SJSA1 (cell line): ENCODE measurements at places on chromosomes 16 and 17. TPM values are rescaled to one million over a fixed set of nuclear protein-coding genes. Genes with fewer than 3 reads are reported as not detected.

- no peak overlapping the region for H3K27ac ChIP-seq
- no peak overlapping the region for H3K4me3 ChIP-seq
- H3K36me3 ChIP-seq: no peaks in the 10 kb centered on the region
- H3K4me1 ChIP-seq: peaks cover 38% of the 10 kb centered on the region
- no peak for DNase-seq
Observed at GRCh38 chr17:75084039-75084660, 3.6 kb upstream of the SLC16A5 start.

DNA sequence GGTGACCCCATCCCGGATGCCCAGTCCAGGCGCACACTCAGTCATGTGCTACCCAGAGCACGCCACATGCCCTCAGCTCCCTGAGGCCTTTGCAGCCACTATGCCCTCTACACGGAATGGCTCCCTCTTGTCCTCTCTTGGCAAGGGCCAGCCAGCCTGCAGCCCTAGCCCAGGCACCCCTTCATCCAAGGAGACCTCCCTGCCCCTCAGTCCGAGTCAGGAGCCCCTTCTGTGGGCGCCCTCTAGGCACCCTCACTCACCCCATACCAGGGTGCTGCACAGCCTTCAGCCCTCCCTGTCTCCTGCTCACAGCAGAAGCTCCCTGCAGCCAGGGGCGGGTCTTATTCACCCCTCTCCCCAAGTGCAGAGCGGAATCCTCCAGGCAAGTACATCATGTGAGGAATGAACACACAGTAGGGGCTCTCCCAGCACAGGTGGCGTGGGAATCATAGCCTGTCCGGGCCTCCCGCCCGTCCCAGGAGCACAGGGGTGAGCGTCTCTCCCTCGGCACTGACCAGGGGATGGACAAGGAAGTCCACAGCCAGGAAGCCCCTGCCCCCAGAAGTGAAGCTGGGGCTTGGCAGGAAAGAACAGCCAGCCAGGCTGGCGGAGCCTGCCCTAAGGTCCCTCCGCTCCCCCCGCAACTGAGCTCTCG, 186.9 kb downstream of the RBFOX3 start:
- DNase-seq: no peak
- no peak overlapping the region for H3K4me3 ChIP-seq
- no peaks in the 10 kb centered on the region for H3K36me3 ChIP-seq
- no peak overlapping the region for H3K27ac ChIP-seq
- 0 out of 2 replicates have a peak, but pooled peaks cover 3% of the 10 kb centered on the region for H3K4me1 ChIP-seq

- H3K27ac ChIP-seq: no peak overlapping the region
- DNase-seq: no peak
- no peaks in the 10 kb centered on the region for H3K27me3 ChIP-seq
- H3K4me1 ChIP-seq: no peaks in the 10 kb centered on the region
- no peak overlapping the region for H3K4me3 ChIP-seq
Observed at GRCh38 chr17:15006421-15007128, 258.6 kb downstream of the PMP22 start.

GRCh38 chr17:30218799-30219198, 16.7 kb downstream of the SLC6A4 start:
- H3K27me3 ChIP-seq: no peaks in the 10 kb centered on the region
- no peaks in the 10 kb centered on the region for H3K4me1 ChIP-seq
- no peak overlapping the region for H3K27ac ChIP-seq
- no peak for DNase-seq

DNA sequence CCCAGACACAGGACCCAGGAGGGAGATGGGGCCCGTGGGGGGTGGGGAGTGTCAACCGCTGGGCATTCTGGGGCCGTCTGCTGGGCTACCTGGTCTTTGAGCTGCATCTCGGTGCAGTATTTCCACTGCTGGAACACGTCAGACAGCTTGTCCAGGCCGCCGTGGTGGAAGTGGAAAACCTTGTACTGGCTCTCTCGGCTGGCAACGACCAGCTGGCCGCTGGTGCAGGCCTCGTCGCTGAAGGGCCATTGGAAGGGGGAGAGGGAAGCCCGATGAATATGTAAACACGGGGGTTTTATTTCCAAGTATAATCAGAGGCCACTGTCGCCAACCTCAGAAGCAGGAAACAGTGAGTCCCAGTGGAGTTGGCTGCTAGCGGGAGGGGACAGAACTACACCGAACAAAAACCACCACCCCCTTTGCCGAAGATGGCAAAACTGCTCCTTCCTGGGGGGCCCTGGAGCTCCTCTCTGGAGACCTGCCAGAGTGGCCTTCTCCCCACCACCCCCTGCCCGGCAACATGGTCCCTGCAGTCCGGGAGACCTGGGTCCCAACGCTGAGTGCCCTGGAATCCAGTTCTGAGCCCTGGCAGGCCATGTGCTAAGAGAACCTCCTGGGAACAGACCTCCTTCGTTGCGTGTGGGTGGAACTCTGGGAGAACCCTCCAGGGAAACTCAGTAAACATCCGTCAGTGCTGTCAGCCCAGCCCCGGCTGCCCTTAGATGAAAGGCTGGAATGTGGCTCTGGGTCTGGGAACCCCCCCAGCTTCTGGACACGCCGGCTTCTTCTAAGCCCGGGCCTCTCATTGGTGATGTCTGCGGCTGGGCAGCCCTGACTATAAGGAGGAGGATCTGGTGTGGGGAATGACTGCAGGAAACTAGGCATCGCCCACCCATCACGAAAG, 84.1 kb downstream of the TBC1D16 start:
- H3K36me3 ChIP-seq: peaks cover 34% of the 10 kb centered on the region
- peak overlapping the region; percentile 9 for H3K4me3 ChIP-seq
- DNase-seq: peak; percentile 99
- no peaks in the 10 kb centered on the region for H3K27me3 ChIP-seq
- peaks cover 53% of the 10 kb centered on the region for H3K4me1 ChIP-seq

Gene STH
- not detected in 2 replicates for total RNA-seq

Gene SLC9A5
- total RNA-seq: 1.2 and 1.6 TPM in 2 replicates

Gene NTN1
- 22.7 and 22.8 TPM in 2 replicates for total RNA-seq

Gene GP1BA
- not detected in 2 replicates for total RNA-seq
